ENCODE measurements at places on chromosomes 6 and 20.
A peak's percentile ranks its signal among the peaks of the same experiment; 100 is the strongest.

DNA sequence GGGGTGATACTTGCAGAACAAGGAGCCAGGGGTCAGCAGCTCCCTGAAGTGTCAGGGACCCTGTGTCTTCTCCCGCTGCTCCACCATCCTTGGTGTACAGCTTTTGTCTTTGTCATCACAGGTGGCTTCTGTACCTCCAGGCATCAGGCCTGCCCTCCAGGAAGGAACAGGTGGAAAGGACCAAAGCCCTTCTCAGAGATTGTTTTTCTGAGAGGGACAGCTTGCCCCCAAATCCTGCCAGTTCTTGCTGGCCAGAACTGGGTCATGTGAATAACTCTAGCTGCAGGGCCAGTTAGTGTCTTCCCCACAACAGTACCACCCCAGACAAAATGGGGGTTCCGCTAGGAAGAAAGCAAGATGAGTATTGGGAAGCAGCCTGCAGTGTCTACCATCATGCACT lies 31.4 kb downstream of the SNPH start:
- DNase-seq = no peak

DNA sequence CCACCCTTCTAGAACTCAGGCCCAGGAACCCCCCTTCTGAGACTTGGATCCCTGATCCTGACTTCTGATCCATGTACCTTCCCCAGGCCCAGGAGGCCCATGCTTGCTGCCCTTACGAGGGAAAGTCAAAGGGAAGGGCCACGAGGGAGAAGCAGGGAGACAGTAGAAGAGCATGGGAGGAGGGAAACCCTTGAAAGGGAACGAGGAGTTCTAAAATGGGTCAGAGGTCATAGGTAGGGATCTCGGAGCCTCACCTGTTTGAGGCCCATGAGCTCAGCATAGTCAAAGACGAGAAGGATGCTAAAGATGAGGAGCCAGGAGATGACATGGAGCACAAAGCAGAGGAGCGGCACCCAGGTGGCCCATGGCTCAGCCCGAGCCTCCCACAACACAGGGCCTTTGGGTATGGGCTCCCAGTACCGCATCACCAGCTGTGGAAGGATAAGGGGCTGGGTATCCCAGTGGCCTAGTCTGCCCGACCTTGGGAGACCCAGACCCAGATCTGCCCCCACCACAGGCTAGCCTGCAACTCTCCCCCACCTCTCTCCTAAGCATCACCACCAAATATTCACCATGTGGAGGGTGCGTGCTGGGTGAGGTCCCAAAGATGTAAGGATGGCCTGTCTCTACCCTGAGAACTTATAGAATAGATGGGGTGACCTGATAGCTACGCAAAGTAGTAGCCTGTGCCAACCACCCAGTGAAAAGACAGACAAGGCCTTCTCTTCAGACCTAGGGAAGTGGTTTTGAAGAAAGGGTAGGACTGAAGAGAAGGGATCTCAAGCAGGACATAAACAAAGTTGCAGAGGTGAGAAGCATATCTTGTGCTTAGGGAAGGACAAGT lies 1.5 kb downstream of the NRM start:
- DNase-seq = no peak

DNA sequence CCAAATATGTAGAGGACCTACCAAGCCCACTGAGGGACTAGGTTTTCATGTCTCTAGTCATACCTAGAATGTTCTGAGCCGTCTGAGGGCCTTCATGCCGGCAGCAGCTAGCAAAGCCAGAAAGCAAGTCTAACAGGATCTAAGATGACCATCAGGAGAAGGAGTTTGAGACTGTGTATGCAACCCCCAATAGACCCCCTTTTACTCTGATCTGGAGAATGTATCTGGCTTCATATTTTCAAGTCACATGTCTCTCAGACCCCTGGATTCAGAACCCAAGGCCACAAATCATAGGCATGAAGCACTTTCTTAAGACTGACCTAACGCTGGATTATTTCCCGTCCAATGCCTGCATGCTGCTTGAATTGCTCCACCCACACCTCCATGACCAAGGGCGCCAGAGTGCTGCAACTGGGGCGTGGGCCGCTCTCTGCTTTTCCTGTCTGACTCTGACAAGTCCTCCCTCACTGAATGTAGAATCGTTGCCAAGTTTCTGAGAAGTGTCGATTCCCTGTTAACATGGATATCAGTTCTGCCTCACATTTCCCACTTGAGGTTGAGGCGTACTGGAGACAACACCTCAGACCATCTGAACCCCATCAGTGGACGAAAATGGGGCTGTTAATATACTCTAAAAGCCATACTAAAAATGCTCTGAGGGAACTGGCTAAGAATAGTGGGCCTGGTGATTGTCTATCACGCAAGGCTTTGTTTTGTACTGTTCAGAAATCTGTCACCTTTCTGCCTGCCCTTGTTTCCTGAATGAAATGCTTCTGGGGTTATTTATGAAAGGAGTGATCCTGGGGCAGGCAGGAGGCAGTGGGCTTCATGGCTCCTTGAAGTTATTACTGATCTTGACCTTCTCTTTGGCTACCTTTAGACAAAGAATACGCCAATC lies 23.9 kb upstream of the ASXL1 start:
- DNase-seq = peak; percentile 10

- no peak for DNase-seq
These were observed 1.1 kb upstream of the ADIG start for GRCh38 chr20:38579921-38580320.

DNA sequence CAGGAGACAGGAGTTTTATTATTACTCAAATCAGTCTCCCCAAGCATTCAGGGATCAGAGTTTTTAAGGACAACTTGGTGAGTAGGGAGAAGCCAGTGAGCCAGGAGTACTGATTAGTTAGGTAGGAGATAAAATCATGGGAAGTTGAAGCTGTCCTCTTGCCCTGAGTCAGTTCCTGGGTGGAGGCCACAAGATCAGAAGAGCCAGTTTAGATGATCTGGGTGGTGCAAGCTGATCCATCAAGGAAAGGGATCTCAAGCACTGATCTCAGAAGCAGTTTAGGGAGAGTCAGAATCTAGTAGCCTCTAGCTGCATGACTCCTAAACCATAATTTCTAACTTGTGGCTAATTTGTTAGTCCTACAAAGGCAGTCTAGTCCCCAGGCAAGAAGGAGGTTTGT lies 706.5 kb upstream of the MAP3K7 start:
- no peak for DNase-seq

- DNase-seq = no peak
These were observed 68.8 kb upstream of the EPB41L1 start for GRCh38 chr20:36085686-36086267.
